Stromal cell of bone marrow (primary cell): ENCODE measurements at places on chromosomes 2 and 18.

DNA sequence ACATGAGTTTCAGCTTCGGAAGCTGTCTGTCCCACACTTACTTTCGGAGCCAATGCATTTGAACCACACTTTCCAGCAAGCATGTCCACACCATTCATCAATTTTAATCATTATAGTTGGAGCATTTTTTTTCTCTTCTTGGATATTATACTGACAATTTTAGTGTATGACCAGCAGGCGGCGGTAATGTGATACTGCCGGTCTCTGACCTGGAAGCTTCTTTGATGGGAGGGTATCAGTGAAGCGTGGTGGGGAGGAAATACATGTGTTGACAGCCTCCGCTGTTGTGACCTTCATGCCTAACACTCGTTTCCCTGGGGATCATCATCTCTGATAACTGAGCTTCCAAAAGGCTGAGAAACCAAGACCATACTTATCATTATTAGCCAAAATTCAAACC, 231.7 kb downstream of the GBX2 start:
- no peak for DNase-seq

- no peak for DNase-seq
Observed at GRCh38 chr2:104563398-104563996, 290.4 kb upstream of the POU3F3 start.

GRCh38 chr2:11562011-11562410, 28.2 kb downstream of the GREB1 start:
- no peak for DNase-seq

DNA sequence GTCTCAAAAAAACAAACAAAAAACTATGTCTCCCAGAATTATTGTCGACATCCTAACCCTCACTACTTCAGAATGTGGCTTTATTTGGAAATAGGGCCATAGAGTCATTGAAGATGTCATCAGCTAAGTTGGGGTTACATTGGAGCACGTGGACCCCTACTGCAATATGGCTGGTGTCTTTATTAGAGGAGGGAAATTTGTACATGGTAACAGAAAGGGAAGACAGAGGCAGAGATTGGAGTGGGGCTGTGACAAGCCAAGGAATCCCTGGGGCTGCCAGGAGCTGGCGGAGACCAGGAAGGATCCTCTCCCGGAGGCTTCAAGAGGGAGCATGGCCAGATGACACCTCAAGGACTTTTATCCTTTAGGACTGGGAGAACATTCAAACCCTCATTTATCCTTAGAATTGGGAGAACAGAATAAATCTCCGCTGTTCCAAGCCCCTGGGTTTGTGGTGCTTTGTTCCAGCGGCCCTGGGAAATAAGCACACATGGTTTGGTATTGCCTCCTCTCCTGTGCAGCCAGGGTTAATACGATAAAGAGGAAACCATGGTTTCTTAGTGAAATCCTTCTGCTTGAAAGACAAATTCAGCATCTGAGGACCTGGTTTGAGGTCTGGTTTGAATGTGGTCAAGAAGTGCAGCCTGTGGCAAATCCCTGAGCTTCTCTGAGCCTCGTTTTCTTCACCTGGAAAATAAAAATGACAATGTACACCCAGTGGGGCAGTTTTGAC, 184.7 kb downstream of the MYCN start:
- DNase-seq = no peak

DNA sequence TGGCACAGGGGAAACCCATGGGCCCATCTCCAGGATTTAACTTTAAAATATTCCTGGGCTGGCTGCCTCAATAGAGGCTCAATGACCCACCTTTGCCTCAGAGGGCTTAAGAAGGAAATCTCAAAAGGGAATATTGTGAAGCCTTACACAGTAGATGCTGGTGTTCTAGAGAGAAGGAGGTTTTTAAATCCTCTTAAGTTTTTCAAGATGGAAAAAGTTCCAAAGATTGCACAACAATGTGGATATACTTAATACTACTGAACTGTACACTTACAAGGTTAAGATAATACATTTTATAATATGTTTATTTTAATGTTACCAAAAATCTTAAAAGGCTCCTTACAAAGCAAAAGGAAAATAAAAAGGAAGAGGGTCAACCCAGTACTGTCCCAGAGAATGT, 54.9 kb upstream of the LCLAT1 start:
- no peak for DNase-seq

GRCh38 chr18:58534535-58535301, 94.2 kb downstream of the ALPK2 start:
- no peak for DNase-seq

DNA sequence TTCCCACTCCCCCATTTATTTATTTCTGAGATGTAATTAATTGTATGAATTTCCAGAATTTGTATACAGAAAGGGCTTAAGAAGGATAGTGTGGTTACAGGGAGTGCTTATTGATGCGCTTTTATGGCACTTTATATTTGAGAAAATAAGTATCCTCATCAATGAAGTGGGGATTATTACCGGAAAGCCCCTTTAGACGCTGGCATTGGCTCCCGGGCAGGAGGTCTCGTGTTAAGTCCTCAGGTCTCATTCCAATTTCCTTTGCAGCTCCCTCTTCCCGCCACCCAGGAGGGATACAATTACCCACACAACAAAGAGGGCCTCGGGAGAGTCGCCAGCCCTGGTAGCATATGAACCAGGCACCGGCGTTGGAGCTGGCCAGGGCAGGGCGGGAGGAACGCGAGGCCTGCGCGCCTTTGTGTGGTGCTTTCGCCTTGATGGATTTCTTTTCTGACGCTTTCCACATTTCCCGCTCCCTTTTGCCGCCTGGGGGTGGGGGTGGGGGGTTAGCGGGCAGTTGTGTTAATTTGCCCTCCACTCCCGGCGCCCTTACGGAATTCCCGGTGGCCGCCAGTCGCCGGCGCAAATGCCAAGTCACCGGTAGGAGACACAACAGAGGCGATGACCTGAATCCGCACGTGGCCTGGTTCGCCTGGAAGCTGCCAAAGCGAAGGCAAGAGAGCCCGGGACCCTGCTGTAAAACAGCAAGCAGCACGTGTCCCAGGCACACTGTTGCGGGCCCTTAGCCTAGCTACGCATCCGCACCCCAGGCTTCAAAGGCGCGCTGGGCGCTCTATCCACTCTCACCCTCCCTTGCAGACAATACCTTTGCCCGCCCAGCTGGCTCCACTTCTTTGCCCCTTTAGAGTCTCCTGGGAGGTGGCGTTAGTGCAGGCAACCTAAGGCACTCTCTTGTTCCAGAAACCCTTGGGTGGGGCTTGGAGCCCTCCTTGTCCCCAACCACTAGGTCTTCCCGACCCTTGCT, 3.3 kb downstream of the GAD1 start:
- DNase-seq = no peak

- DNase-seq = no peak
Observed at GRCh38 chr2:97718942-97719341, 5.6 kb downstream of the ZAP70 start.

- DNase-seq = no peak
Observed at GRCh38 chr2:47935071-47935470, 28.8 kb upstream of the FBXO11 start.

GRCh38 chr2:190512539-190513095, 21.9 kb downstream of the NEMP2 start:
- DNase-seq = no peak

- peak; percentile 82 for DNase-seq
Observed at GRCh38 chr2:223586261-223586660, 15.9 kb downstream of the SCG2 start.

DNA sequence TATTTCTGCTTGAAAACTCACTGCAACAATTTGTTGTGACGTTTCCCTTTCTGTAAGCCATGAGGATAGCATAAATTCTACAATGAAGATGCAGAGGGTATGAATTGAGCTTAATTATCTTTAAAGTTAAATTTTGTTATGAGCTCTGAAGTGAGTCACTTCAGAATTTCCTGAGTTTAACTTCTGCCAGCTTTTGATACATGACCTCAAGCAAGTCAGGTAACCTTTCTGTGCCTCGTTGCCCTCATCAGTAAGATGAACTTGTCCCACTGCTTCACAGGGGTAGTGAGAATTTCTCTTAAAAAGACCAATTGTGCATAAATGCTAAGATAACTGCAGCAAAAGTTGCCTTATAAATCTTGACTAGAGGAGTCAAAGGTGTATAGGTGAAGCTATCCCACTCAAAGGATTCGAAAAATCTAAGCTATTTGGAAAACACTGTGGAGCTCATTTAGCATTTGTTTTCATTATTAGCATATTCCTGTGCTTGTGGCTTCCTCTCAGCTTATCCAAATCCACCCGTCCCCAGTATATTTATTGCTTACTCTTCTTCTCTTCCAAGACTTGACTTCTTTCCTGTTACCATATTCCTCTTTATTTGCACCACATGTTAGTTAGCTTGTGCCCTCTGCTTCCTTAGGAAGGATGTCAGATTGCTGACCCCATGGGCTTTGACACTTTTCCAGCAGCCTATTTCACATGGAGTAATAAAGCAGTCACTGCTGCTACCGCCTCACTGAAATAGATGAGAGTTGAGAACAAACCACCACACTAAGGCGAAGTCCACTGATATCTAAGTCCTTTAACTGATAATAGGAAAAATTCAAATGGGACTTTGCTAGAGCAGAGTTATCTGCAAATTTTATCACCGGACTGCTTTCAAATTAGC, 428.6 kb downstream of the ERBB4 start:
- DNase-seq = no peak

DNA sequence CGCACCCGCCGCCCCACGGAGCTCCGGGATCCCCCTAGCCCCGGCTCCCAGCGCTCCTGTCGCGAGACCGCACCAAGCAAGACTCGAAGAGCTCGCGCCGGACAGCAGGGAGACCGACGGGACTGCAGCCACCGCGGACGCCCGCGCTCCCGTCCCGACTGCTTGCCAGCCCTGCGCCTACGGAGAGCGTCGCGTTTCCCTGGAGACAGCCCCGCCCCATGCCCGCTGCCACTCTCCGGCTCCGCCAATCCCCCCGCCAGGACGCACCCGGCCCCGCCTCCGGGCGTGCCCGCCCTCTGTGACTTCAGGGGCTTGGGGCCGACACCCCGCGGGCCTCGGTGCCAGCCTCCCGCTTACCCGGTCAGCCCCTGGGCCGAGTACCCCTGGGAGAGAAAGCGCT, at the start of gene ANKMY1:
TSS of gene ANKMY1 (minus strand) at position 181 of the 400 bp plus-strand sequence. CDS start 653 bp downstream, outside the sequence.
- no peak for DNase-seq

DNA sequence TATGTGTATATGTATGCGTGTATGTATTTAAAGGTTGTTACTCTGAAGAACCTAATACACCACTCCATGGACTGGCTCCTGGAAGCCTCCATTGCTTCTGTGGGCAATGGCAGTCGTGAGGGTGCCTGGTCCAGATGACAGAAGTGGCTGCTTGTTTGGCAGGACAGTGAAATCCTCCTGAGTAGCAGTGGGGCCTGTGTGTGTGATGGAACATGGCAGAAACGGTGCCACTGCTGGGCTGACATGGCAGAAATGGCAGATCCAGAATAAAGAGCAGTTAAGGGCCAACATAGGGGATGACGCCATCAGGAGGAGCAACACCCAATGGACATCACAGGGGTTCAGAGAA, 6.1 kb upstream of the CPLX4 start:
- DNase-seq = no peak

GRCh38 chr2:48991415-48992131, 162.7 kb downstream of the FSHR start:
- no peak for DNase-seq

GRCh38 chr2:205998583-205998982, 87.4 kb downstream of the INO80D start:
- DNase-seq = no peak

DNA sequence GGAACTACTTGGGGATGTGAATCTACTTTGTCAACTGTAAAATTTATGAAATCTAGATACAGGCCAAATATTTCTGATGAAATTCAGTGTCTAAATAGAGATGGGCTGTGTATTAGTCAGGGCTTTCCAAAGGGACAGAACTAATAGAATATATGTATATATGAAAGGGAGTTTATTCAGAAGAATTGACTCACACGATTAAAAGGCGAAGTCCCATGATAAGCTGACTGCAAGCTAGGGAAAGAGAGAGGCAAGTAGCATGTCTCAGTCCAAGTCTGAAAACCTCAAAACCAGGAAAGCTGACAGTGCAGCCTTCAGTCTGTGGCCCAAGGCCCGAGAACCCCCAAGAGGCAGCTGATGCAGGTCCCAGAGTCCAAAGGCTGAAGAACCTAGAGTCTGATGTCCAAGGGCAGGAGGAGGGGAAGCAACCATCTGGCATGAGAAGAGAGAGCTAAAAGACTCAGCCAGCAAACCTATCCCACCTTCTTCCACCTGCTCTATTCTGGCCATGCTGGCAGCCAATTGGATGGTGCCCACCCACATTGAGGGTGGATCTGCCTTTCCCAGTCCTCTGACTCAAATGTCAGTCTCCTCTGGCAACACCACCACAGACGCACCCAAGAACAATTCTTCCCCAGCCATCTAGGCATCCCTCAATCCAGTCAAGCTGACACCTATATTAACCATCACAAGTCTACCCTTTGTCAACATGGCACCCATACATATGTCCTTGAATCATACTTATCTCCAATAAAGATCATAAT, 29.3 kb upstream of the MEX3C start:
- no peak for DNase-seq

DNA sequence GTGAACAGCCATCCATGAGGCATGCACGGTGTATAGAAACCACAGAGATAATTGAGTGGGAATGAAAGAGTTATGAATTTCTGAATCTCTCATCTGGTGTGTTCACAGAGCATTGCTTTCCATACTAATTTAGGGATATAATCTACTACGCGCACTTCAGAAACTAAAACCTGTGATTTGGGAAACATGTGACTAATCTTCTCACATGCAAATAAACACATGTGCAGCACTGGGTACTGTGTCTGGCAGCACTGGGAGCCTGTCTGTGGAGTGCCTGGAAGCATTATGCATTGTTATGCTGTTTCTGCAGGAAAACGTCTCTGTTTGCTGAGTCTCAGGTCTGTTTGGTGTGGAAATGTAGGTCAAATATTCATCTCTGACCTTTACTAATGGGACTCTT, 287.3 kb downstream of the CMPK2 start:
- DNase-seq = no peak

DNA sequence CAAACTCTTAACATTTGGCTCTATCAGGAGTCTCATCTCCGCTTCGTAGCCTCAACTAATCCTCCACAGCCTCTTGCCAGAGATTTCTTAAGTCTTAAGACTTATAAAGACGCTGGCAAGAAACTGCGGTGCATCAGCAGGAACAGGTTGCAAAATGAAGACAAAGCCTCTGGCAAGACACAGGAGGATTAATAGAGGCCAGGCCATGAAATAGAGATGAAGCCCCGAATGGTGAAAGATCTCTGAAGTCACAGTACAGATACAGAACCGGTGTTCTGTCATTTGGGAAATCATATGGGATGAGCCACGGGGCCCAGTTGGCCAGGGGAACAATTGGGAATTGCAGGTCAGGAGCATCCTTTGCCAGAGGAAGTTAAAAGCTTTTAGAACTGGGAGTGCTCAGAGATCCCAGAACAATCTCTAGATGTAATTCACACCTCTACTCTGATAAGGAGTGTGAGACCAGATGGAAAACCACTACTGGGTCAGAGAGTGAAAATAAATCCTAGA, 190.9 kb upstream of the FOSL2 start:
- no peak for DNase-seq
